ENCODE measurements at places on chromosomes 2 and 18.
A peak's percentile ranks its signal among the peaks of the same experiment; 100 is the strongest.

- DNase-seq, result peak; percentile 59
These were observed 5.3 kb upstream of the DCTN1 start for GRCh38 chr2:74385396-74385795.

- DNase-seq, result no peak
These were observed 75.8 kb downstream of the COLEC12 start for GRCh38 chr18:424668-425067.

GRCh38 chr2:54254180-54254579, 1.8 kb downstream of the TSPYL6 start:
- no peak for DNase-seq

DNA sequence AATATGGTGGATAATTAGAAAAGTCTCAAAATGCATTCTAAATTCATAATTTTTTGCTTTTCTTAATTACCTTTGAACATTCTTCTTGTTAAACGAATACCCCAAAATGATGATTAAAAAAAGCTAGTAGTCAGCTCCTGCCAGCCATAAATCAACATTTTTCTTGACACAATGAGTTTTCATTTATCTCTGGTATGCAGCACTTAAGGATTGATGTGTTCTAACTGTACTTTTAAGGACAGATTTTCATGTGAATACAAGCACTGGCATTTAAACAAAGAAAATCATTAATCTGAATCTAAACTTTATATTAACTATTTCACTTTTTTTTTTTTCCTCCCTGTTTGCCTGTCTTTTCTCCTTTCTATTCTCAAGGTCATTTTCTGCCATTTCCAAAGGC, 976.8 kb downstream of the TMEM182 start:
- DNase-seq, result no peak

DNA sequence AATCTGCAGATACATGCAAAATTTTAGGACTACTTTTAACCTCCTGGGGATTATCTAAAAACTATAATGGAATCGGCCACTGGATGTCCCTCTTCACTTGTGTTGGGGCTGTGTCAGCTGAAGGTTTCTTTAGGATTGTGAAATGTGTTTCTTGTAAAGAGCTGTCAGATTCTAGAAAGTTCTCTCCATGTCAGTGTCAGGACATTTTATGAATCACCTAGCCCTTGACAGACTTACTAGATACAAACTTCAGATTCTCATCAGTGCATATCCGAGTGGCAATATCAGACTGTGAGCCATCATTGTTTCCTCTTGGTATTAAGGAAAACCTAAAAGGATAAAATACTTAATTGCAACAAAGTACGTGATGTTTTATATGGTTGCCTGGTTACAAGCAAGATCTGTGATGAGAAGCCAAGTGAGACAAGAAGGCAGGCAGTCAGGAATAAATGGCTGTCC, 107.3 kb downstream of the CPS1 start:
- no peak for DNase-seq

DNA sequence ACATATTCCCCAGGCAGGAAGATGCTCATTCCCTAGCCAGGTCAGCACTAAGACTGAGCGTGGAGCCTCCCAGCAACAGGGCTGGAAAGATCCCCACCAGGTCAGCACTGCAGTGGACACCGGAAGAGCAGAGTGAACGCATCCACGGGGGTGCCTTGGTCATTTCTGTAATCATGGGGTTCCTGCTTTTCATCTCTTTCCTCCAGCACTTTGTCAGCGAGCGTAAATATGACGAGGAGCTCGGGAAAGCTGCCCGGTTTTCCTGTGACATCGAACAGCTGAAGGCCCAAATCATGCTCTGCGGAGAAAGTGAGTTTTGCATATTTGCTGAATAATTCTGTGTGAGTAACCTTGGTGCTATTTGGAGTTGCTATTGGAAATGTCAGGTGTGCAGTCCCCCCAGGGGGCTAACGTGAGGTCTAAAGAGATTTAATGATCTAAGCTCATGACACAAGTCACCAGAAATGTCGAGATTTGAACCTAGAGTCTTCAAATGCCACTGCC, 40.1 kb downstream of the KCTD18 start:
- no peak for DNase-seq

GRCh38 chr18:78069784-78070664, 820.4 kb downstream of the GALR1 start:
- DNase-seq, result peak; percentile 19

DNA sequence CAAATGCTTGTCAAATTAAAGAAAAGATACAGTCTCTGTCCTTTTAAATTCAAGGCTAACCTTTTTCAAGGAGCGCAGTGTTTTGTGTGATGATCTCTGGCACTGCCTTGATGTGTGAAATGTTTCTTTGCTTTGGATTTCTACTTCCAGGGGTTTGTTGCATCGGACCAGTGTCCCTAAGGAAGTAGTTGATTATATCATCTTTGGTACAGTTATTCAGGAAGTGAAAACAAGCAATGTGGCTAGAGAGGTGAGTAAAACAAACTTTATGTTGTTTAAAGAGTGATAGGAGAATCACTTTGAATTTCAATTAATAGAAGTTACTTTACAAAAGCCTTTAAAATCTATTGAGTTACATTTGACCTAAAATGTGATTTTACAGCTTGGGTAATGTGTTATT, 28.8 kb downstream of the HADHB start:
- DNase-seq, result no peak

DNA sequence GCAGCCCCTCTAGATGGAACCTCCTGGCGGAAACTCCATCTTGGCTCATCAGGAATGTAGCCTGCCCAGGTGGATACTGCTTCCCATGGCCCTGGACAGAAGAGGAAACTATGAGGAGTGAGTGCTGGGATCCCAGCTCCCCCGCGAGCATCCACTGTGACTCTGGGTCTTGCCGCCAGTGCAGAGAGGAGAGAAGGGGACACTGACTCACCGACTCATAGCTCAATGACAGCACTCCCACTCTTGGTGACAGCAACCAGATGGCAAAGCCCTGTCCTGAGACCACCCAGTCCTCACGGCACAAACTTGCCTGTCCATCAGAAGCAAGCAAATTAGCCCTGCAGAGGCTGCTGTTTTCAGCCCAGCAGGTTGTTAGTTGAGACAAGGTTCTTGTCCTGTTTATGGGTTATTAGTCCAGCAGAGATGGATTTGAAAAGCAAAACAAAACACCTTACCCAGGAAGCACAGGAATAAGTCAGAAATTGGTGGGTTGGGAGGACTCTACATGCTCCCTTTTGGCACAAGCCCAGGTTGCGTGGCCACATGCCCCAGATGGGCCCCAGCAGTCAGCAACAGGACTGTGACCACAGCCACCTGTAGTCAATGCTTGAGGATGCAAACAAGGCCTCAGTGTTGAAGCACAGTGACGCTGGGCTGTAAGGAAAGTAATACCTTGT, 111.5 kb upstream of the GLI2 start:
- no peak for DNase-seq

All from retina (tissue), 1 donor.